T-helper 17 cell (primary cell): ENCODE measurements at places on chromosomes 6 and 20.

DNA sequence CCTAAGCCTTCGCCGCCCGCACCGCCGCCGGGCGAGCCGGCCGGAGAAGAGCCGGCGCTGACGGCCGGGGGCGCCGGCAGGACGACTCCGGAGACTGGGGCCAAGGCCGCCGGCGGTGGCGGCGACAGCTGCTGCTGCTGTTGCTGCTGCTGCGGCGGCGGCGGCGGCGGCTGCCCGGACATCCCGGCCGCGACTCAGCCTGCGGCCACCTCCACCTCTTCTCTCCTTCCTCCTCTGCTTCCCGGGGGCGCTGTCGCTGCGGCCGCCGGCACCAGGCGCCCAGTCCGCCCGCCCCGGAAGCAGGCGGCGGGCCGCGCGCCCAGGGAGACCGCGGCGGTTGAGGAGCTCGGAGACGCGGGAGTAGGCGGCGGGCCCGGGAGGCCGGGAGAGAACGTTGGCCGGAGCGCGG lies 307 bp downstream of the RANBP9 start:
- peak; percentile 71 for DNase-seq

GRCh38 chr6:84731901-84732300 lies 32.5 kb downstream of the TBX18 start:
- DNase-seq, result no peak

DNA sequence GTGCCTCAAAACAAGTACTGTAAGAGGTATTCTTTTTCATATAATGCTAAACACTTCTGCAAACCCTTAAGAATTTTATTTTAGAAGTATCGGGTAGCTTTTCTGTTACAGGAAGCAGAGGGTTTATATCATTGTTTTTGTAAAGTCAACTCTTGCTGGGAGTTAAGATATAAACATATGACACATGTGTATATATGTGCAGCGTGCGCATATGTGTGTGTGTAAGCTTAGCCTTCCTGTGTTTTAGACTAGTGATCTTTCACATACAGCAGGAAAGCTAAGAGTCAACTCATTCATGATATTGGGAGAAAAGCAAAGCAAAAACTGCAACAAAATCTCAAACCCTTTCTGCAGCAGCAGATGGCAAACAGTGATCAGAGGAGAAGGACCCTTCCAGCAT lies 102.4 kb downstream of the ARID1B start:
- no peak for DNase-seq

- no peak for DNase-seq
These were observed 76.6 kb upstream of the HSF2 start for GRCh38 chr6:122322824-122323223.
